ENCODE measurements at places on chromosomes 16 and 17. TPM values are rescaled to one million over a fixed set of nuclear protein-coding genes. Genes with fewer than 3 reads are reported as not detected.

Gene CIBAR2
- total RNA-seq, result not detected

Gene MYADML2
- total RNA-seq, result not detected

GRCh38 chr17:48577946-48578615 lies at the start of gene HOXB4:
Gene HOXB4, minus strand, starts transcription at chr17:48578350. Its CDS starts 31 bp downstream, at chr17:48578319.
- peak; percentile 85 for DNase-seq

DNA sequence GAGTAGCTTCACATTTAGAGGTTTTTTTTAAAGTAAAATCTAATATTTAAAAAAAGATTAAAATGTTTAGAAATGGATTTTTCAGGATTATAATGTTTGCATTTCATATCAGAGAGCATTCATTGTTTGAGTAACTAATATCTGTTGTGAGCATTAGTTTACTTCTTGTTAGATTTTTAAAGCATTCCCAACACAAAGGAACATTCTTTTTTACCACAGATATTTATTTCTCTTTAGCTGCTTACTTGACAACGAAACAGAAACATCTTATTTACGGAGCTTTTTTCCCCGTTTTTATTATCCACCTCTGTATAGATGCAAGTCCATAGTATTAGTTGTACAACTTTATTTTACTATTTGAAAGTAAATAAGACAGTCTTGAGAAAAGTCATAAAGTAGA lies 53.0 kb downstream of the NFAT5 start:
- no peak for DNase-seq

DNA sequence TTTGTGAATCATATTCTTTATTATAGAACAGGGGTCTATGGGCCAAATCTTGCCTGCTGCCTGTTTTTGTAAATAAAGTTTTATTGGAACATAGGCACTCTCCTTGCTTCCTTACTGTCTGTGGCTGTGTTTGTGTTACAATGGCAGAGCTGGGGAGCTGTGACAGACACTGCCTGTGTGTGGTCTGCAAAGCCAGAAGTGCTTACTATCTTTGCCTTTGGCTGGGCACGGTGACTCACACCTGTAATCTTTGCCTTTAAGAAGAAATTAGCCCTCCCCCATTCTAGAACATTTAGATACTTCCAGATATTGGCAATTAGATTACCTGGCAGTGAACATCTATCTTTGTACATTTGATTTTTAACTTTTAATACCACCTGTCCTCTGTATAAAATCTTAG lies 308.3 kb downstream of the FOXL1 start:
- no peak for DNase-seq

GRCh38 chr17:74757931-74758847 lies 9.8 kb downstream of the NHERF1 start:
- DNase-seq, result no peak

Data from mucosa of descending colon (tissue), 3 donors.